ENCODE measurements at places on chromosomes 1 and 21.
A peak's percentile ranks its signal among the peaks of the same experiment; 100 is the strongest.

GRCh38 chr1:65258106-65258505, 51.2 kb upstream of the DNAJC6 start:
- no peak for DNase-seq

DNA sequence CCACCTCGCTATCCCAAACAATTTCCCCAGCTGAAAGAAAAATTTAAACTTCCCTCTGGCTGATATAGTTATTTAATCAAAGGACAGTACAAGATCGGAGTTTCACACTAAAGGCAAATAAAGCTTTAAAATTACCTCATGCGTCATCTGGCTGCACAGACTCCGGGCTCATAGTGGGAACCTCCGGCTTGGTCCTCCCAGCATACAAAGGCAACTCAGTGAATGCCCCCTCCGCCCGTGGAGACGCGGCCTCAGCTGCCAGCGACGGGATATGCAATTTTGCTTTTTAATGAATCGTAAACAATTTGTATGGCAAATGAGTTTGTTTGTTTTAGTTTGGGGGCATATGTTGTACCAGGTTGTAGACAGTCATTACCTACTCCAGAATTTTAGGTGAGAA, 214.6 kb upstream of the NFIA start:
- DNase-seq: no peak

- DNase-seq: no peak
These were observed 719 bp downstream of the MFAP2 start for GRCh38 chr1:16979475-16980327.

DNA sequence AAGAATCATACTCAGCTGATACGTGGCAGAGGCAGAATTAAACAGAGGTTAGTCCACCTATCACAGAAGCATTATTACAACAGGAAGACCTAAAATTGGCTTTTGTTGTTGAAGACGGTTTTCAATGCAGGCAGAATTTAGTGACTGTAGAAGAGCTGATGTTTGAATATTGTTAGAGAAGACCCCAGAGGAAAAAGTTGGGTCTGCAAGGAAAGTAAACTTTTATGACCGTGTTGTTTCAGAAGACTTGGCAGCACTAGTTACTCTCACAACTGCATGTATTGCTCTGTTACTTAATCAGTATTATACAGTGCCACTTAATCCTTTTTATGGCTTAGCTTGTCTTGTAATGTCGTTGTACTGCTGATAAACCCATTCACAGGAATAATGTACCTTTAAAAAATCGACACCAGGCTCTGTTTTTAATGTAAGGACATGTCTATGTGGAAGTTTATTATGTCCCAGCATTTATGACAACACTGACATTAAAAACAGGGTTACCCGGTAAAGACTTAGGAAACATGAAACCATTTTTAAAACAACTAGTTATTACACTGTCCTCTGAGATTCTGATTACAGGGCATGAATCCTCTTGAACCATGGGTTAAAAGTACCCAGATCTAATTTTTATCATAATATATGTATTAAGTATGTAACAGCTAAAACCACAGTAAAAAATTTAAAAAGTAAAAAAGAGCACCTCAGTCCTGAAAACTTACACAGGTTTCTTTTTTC, 235.4 kb downstream of the TTLL7 start:
- no peak for DNase-seq

DNA sequence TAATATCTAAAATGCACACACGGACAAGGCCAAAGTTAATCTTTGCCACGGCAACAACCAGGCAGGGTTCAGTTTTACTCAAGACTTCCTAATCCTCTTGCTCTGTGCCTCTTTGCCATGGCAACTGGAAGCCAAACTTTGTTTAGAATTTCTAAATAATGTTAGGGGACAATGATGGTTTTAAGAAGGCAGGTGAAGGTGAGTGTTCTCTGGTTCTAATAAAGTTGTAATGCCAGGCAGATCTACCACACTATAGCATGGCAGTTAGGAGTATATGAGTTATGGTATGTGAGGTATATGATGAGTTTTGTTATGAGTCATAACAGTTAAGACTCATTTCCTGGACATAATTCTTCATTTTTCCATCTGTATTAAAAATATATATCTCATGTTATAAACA, 2.7 kb downstream of the PTPRC start:
- peak; percentile 80 for DNase-seq

- DNase-seq: no peak
These were observed 512.2 kb downstream of the NEGR1 start for GRCh38 chr1:71770121-71770520.

DNA sequence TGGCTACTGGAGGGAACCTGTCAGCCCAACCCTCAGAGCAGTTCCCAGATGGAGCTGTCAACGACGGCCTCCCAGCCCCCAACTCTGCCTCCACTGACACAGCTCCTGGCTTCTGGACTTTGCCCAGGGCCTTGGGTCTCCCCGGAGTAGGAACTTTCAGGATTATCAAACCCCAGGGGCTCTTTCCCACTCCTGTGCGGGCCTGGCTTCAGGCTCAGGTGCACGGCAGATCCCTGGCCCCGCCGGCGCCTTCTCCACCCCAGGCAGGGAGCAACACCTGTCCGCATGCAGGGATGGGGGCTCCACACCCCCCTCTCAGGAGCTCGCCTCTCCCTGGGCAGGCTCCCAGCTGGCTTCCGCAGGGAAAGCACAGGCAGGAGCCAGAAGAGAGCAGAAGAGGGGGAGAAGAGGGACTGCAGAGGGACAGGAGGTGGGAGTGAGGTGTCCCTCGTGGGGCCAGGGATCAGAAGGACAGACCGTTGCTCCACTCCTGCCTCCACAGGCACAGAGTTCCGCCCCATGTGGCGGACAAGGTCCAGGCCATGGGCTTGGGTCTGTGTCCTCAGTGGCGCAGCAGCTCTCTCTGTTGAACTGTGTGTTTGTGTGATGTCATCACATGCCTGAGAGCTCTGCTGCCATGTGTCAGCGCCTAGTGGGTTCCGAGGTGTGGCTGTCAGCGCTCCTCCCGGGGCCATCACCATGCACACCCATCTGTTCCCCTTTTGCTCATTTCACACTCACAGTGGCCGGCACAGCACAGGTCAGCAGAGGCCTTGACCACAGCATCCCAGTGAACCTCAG, 107.7 kb downstream of the PDE9A start:
- DNase-seq: no peak

GRCh38 chr21:26844258-26845065, 747 bp downstream of the ADAMTS1 start:
- DNase-seq: no peak

DNA sequence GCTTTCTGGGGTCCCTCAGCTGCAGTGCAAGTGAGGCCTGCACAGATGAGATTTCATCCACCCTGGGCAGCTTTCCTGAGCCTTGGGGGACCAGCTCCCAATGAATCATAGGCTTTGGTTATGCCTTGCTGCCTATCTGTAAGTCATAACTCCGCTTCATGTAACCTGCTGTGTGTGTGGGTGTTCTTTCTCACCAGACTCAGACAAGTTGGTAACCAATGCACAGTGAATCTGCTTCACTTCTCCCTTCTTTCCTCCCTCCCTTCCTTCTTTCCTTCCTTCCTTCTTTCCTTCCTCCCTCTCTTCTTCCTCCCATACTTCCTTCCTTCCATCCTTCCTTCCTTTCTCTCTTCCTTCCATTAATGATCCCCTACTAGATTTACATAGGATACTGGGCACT, 34.4 kb upstream of the PSMB2 start:
- DNase-seq: no peak

DNA sequence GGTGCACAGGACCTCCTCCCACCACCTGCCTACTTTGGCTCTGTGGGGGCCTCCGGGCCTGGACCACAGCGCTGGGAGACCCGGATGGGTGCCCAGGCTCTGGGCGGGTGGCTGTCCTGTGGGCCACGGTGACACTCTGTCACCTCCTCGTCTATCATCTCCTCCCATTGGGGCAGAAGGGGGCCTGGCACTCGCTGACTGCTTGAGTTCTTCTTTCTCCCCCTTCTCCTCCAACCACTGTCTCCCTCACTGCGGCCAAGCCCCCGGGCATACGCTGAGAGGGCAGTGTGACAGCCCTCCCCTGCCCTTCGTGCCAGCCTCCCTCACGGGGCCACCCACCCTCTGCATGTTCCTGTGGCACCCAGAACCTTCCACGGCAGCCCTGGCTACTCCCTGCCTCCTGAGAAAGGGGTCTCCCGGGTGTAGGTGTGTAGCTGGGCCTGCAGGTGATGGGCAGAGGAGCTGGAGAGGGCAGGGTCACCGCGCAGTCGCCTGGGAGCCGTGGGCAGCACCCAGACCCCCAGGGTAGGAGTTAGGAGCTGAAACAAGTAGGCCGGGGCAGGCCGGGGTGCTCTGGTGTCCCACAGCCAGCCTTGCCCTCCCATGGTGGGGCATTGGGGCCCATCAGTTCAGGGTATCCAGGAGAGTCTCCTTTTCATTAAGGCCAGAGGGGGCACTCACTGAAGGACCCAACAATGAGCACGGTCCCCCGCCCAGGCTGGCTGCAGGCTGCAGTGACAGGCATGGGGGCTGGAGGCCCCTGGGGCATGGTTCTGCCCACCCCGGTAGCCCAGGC, 9.2 kb upstream of the ARF1 start:
- DNase-seq: no peak

DNA sequence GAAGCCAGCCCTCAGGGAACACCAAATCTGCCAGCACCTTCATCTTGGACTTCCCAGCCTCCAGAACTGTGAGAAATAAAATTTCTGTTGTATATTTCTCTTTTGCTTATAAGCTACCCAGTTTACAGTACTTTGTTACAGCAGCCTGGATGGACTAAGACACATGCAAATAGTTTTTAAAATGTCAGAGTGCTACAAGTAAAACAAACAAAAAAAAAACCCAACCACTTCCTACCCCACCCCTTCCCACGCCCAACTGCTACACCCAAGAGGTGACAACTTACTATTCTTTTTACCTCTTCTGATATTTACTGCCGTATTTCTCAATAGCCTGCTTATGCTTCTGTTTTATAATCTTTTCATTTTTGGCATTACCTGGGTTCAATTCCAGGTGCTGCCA, 8.6 kb upstream of the SPSB1 start:
- no peak for DNase-seq

GRCh38 chr1:205301842-205302588, 19.5 kb downstream of the NUAK2 start:
- DNase-seq: no peak

GRCh38 chr1:8426996-8427395, 109.1 kb downstream of the SLC45A1 start:
- no peak for DNase-seq

- DNase-seq: no peak
These were observed 544 bp downstream of the PPM1J start for GRCh38 chr1:112714313-112715263.

DNA sequence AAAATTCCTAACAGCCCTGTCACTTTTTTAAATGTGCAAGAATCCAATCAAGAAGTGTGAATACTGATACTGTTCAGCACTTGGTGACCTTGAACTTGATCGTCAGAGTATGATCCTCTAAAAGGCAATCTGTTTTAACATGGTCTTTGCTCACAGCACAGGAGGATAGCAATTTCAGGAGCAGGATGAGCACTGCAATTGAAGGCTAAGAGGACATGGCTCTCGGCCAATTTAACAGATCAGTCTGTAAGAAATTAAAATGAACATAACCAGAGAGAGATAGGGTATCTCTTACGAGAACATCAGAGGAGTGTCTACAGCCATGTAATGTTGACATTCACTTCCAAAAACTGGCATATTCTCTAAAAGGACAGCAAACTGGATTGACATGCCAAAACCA, 243.1 kb downstream of the LTN1 start:
- DNase-seq: no peak

- DNase-seq: no peak
These were observed 999 bp downstream of the THAP3 start for GRCh38 chr1:6625584-6626149.

GRCh38 chr1:116962987-116963639, 38.4 kb upstream of the CD101 start:
- peak; percentile 7 for DNase-seq

- DNase-seq: peak; percentile 50
These were observed 99.4 kb downstream of the GIPC2 start for GRCh38 chr1:78145105-78145580.

DNA sequence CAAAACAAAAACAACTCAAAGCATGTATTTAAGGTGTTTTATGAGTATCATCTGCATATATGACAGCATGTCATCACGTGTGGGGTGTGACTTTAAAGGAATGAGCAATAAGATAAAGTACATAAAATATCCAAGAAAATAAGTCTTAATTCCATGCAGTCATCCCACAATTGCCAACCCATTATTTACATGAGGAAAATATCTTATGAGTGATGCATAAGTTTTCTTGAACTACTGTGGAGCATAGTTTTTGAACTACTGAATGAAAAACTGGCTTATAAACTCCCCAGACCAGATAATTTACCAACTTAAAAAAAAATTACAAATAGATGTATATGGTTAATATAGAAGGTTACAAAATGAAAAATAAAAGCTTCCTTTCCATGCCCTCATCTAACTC, 29.7 kb upstream of the MTMR11 start:
- no peak for DNase-seq

- peak; percentile 38 for DNase-seq
These were observed 2.0 kb downstream of the HNRNPR start for GRCh38 chr1:23341931-23342692.

DNA sequence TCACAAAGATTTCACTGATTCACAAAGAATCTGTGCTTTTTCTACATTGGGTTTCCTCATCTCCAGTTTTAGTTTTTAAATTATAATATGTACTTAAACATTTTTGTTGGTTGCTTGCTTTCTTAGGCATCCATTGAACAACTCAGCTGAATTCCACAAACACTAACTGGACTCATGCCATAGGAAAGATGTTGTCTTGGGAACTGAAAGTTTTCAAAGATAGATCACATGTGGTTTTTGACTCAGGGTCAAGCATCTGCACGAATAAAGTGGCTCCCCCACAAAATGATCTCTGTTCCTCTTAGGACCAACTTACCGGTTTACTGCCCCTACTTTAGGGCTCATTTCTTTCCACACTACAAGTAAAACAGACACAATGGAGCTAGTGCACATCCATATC, 3.1 kb upstream of the KRTAP21-1 start:
- no peak for DNase-seq

DNA sequence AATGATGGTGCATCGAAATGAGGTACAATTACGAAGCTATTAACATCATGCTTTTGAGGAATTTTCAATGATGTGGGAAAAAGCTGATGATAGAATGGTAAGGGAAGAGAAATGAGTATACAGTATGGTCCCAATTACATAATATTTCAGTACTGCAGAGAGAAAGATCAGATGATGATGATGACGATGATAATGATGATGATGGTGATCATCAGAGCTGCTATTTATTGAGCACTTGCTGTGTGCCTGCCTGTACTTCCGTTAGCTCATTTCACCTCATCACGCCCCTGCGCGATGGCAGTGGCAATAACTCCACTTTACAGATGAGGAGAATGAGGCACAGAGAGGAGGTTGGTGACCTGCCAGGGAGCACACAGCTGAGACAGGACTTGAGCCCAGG, 620.8 kb downstream of the MATN1 start:
- DNase-seq: no peak

GRCh38 chr1:63883494-63884235, 109.8 kb downstream of the ROR1 start:
- no peak for DNase-seq

GRCh38 chr1:12692967-12693782, 22.7 kb upstream of the AADACL3 start:
- DNase-seq: no peak

GRCh38 chr1:224380003-224380402, 23.3 kb downstream of the CNIH4 start:
- DNase-seq: peak; percentile 60

- DNase-seq: no peak
These were observed 1554.8 kb downstream of the KCNT2 start for GRCh38 chr1:195053478-195053877.

GRCh38 chr21:42578761-42579415, 65.2 kb downstream of the SLC37A1 start:
- DNase-seq: no peak

GRCh38 chr1:36321119-36321951, 2.1 kb downstream of the EVA1B start:
- DNase-seq: no peak

Measured in CD4-positive, alpha-beta T cell treated with Interleukin-15 for 4 hours (primary cell).